AG08395 (cell line): ENCODE measurements at places on chromosomes 5 and 9.

GRCh38 chr9:107243742-107244141, 39.3 kb upstream of the RAD23B start:
- DNase-seq, result peak; percentile 34

DNA sequence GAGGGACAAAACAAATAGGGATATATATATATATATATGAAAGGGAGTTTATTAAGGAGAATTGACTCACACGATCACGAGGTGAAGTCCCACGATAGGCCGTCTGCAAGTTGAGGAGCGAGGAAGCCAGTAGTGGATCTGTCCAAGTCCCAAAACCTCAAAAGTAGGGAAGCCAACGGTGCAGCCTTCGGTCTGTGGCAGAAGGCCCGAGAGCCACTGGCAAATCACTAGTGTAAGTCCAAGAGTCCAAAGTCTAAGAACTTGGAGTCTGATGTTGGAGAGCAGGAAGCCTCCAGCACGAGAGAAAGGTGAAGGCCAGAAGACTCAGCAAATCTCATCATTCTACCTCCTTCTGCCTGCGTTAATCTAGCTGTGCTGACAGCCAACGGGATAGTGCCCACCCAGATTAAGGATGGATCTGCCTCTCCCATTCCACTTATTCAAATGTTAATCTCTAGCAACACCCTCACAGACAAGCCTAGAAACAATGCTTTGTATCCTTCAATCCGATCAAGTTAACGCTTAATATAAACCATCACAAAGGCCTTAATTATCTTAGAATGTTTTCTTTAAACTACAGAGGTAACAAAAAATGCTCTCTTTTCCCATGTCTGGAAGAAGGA, 23.8 kb upstream of the DAB2 start:
- no peak for DNase-seq

- DNase-seq, result no peak
Measured at GRCh38 chr9:79684711-79685575, 113.2 kb downstream of the TLE4 start.

DNA sequence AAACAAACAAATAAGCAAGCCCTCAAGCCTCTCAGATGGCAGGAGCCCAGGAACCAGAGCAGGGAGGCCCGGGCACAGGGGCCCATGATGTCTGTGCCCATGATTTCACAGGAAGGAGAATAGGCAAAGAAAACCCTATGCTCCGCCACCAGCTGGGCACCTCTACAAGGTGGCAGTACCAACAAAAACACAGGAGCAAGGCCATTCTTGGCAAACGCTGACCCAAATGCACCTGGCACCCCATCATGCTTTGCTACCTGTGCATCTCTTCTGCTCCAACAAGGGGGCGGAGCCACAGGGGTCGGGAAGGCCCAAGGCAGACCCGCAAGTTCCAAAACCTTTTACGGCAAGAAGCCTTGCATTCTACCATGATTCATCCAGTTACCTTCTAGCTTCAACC, 3.1 kb downstream of the BRD3 start:
- DNase-seq, result no peak

DNA sequence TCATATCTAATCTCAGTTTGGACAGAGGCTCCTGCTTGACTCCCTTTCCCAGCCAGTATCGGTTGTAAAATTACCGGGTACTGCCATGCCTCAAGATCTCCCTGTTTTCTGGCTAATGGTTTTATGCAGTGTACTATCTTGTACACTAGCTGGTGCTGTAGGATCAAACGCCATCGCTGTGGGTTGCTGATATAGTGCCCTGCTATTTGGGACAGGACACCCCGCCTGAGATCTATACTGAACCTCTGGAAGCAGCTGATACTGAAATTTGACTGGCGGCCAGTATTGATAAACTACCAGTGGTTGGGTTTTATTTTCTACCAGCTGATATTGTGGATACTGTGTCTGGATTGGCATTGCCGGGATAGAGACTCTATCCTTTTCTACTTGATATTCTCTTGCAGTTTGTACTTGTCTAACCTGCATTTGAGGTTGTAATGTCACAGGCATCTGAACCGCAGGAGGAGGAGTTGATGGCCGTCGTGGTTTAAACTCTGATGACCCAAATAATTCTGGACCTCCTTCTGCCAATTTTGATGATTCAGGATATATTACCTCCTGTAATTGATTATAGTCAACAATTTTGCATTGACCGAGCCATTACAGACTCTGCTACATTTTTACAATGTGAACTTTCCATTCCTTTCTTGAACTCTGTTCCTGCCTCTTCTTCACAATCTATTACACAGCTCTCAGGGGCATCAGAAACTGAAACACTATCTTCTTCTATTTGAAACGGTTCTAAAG, 112.5 kb upstream of the LARP1 start:
- peak; percentile 35 for DNase-seq
